ENCODE measurements at places on chromosomes 13 and 19.
A peak's percentile ranks its signal among the peaks of the same experiment; 100 is the strongest.

GRCh38 chr19:40302224-40303011 is 17.3 kb upstream of the AKT2 start:
- no peak for DNase-seq

GRCh38 chr19:889662-890295 is 3.2 kb downstream of the MED16 start:
- DNase-seq, result no peak

DNA sequence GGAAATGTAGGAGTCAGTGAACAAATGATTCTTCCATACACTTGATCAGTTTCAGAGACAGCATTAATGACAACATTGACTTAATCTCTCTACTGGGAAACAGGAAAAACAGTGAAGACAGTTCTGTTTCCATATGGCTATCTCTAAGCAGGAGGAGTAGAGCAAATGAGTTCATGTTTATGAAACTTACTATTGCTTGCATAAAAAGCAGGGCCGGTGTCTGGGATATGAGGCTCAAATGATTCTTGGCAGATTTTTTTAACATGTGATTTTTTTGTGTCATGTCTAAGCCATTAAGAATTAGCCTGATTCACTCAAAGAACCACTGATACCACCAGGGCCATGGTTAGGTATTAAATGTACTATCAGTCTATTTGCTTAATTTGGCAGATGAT is 141.9 kb downstream of the SLC7A1 start:
- no peak for DNase-seq

DNA sequence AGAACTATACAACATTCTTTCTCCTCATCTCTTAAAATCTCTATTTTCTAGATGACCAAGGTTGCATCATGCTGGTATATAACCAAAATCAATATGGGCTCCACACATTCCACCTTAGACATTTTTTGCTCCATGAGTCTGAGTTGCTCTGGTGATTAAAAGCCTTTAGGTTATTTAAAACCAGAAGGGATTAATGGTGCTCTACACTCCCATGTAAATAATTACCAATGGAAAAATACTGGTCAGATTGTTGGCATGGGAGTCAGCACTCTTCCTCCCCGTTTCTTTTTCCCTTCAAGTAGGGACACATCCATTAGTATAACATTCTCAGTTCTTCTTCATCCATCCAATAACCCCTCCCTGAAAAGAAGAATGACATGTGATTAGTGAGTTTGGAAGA is 747.7 kb downstream of the PCDH17 start:
- DNase-seq, result no peak

DNA sequence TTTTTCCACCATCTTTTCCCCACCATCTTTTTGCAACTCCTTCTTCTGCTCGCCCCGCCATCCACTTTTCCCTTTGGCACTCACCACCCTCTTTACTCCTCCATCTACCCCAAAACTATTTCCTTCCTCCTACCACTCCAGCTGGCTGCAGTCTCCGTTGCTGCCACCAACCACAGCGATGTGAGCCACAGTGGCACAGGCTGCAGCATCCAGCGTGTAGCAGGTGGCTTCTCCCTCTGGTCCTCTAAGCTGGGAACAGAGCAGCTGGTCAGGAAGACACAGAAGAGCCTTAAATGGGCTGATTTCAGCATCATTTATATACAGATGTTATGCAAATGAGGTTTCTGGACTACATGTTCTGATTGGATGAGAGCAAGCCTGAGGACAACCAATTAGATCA is 144.5 kb downstream of the TNFRSF19 start:
- DNase-seq, result no peak

DNA sequence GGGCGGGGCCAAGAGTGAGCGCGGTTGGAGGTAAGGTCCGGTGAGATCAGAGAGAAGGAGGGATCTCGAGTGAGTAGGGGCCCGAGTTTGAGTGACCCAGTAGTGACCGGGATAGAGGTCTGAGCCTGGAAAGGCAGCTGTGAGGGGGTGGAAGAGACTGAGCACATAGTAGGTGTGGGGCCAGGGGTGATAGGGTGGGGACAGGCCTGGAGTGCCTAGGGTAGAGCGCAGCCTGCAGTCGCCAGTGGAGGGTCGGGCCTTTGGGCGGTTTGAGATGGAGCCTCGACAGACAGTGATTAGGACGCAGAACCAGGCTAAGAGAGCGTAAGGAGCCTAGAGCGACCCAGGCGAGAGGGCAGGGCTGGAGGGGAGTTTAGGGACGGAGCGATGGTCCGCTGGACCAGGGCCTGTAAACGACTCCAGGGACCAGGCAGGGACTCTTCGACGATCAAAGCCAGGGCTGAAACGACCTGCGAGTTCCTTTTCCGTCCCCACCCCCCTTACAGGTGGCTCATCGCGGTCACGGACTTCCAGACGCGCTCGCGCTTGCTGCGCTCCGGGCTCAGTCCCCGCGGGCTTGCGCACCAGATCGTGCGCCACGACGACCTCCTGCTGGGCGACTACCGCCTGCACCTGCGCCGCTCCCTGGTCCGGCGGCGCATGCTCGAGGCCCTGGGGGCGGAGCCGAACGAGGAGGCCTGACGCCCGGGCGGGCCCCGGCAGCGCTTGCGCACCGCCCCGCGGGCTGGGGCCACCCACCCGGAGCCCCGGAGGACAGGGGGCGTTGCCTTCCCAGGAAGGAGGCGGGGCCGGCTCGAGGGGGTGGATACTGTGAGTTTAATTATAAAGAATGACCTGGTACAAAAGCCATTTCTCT is 9.4 kb downstream of the C19orf81 start:
- peak; percentile 65 for DNase-seq

DNA sequence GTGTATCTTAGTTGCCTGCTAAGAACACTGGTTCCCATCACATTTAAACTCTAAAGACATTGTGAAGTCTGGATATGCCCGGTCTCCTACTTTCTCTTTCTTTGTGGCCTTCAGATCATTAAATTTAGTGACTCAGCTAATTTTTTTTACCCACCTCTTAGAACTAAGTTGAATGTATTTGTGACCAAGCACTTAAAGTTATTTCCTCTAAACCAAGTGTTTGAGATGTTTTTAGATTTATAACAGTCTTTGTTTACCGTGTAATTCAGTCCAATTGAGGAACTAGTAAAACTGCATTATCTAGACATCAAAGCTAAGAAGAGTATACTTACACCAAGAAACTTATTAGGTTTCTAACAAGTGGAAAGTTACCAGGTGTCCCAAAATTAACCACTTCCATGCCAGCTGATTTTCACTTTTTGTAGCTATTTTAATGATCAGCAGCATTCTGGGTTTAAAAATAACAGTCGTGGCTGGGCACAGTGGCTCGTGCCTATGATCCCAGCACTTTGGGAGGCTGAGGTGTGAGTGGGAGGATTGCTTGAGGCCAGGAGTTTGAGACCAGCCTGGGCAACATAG is 53.1 kb downstream of the ARHGAP35 start:
- no peak for DNase-seq

DNA sequence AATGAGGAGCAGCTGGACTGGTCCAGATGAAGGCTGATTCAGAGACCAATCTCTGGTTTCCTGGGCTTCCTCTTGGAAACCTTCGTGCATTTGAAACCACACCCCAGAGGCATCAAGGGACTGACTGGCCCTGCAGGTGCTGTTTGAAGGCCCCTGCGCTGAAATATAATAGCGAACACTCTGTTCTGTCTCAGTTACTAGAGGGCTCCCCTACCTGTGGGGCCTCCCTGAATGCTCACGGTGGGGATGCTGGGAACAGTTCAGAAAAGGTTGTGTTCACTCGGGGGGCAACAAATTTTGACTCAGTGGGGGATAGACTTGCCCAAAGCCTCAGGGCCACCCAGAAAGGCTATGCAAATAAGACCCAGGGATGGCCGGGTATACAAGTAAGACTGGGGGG is 6.4 kb downstream of the CCDC8 start:
- no peak for DNase-seq

DNA sequence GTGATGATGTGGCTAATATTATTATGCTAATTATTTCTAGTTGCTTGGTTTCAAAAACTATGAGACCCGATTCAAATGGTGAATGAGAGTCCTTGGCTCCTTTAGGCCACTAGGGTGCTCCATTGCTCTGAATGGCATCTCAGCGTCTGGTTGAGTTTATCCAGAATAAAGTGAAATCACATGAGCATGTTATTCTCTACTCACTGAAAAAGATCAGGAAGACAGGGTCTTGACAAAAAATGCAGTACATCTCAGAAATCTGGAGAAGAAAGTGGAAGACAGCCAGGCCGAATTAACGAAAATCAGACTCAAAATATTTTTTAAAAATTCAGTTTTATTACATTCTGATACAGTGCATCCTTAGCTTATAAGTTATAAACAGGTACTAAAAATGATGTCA is 516.2 kb downstream of the MYO16 start:
- DNase-seq, result no peak

GRCh38 chr19:28313633-28314032 is 899.3 kb downstream of the UQCRFS1 start:
- DNase-seq, result no peak

DNA sequence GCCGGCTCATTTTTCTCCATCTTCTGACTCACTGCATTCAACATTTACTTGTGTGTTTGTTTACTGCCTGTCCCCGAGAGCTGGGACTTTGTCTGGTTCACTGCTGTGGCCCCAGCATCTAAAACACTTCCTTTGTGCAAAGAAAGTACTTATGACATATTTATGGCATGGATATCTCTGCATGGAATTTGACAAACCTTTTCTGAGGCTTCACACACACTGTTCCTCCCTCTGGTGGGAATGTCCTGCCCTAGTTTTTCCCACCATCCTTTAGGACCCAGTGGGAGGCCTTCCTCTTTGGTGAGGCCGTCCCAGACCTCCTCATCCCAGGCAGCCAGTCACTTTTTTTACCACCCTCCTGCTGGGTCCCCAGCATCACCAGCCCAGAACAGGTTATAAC is 1.4 kb upstream of the SRRM5 start:
- no peak for DNase-seq

DNA sequence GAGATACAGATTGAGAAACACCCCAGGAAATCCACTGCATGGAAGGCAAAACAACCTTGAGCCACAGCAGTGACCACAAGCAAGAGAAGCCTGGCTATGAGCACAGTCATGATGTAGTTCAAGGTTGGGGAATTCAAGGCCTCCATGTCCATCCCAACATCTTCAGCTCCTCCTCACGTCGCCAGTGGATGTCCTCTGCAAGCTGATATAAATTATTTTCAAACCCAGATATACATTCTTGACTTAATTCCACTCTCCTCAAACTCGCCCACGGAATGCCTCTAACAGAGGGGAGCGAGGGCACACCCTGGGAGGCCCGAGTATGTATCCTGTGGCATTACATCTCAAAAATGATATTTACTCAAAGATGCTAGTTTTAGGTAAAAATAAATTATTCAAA is 105.5 kb downstream of the SHISA2 start:
- no peak for DNase-seq

DNA sequence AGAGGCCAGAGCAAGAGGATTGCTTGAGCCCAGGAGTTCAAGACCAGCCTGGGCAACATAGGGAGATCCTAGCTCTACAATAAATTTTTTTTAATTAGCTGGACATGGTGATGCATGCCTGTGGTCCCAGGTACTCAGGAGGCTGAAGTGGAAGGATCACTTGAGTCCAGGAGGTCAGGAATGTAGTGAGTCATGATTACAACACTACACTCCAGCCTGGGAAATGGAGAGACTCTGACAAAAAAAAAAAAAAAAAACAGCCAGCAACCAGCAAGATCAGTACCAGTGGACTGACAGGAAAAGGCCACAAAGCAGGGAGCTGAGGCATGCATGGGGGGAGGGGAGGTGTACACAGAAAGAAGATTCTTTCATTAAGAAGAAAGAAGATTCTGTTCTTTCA is 52.7 kb upstream of the RFXAP start:
- DNase-seq, result no peak

GRCh38 chr13:72495681-72496080 is 231.7 kb downstream of the MZT1 start:
- no peak for DNase-seq

DNA sequence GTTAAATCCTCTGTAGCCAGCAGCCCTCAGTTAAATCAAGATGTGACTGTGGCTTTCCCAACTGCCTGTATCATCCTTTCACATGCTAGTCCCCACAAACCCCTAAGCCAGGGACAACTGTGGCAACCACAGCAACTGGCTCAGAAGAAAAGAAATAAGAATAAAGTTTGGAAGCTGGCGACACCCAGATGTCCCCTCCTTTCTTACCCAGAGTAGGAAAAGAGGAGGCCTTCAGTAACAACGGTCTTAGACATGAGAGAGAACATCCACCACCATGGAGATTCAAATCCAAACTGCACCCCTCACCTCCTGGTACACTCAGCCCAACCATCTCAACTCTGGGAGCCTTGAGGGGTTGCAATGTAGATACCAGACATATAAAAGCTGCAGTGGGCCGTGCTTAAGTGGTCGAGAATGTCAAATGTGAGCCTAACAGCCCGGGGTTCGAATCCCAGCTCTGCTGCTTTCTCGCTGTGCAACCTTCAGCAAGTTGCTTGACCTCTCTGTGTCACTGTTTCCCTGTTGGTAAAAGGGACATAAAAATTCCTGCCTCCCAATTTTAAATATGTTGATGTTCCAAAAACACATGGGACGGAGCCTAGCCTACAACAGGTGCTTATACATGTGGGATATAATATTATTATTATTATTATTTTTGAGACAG is 23.8 kb downstream of the ZNRF4 start:
- no peak for DNase-seq

- no peak for DNase-seq
Measured at GRCh38 chr19:48614436-48615230, at the start of gene FAM83E. FAM83E (minus strand) TSS chr19:48615076; CDS start chr19:48613372, 1,704 bp downstream.

- DNase-seq, result peak; percentile 62
Measured at GRCh38 chr19:11092181-11092538, 2.9 kb downstream of the LDLR start.

GRCh38 chr13:28489524-28489931 is 5.4 kb downstream of the FLT1 start:
- no peak for DNase-seq

Data from T-helper 2 cell treated with Interferon-gamma antibody and Interleukin-4, amounts not matched to agents 5 μg/mL and 100 μg/mL, for 36 hours (primary cell).